ENCODE measurements at places on chromosomes 4 and X.

DNA sequence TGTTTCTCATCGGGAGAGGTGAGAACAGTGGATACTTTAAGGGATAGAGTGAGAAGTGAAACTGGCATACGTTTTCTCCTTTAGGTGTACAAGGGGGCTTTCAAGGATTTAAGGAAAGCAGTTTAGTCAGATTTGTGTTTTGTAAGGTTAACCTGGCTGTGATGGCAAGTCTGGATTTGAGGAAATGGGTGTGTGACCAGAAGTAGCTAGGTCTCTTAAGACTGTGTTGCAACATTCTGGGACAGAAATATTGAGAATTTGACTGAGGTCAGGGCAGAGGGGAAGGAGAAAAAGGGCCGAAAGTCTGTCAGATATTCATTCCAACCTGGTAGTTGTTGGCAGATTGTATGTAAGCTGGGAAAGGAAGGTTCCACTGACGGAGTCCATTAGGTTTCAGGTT lies 10.4 kb upstream of the GABRE start:
- no peak for DNase-seq

GRCh38 chr4:26080870-26081628 lies 167.0 kb downstream of the SMIM20 start:
- DNase-seq: no peak

GRCh38 chrX:79162076-79162475 lies 17.6 kb downstream of the GPR174 start:
- no peak for DNase-seq

GRCh38 chr4:1176398-1177273 lies 4.3 kb upstream of the SPON2 start:
- DNase-seq: no peak

DNA sequence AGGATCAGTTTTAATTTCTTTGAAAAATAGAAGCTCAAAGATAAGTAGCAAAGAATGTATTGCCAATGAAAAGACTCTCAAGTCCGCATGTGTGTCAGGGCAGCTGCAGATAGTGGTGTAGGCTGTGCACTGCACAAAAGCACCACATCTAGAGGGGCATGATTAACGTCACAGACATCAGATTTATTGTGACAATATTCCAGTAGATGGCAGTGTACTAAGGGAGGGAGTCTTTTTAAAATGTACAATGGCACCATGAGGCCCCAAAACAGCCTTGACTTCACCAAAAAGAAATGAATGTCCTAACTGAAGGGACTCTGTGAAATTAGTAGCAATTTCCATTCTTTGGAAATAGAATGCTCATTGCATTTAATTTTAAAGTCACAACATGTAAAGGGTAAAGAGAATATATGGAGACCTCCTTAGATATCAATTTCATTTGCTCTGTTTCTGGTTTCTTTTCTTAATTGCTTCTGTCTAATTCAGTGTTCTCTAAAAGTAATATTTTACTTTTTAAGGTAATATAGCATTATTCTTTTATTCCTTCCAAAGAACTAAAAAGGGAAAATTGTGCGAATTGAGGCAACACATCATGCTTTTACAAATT lies 98.4 kb downstream of the ZNF827 start:
- DNase-seq: peak; percentile 15

DNA sequence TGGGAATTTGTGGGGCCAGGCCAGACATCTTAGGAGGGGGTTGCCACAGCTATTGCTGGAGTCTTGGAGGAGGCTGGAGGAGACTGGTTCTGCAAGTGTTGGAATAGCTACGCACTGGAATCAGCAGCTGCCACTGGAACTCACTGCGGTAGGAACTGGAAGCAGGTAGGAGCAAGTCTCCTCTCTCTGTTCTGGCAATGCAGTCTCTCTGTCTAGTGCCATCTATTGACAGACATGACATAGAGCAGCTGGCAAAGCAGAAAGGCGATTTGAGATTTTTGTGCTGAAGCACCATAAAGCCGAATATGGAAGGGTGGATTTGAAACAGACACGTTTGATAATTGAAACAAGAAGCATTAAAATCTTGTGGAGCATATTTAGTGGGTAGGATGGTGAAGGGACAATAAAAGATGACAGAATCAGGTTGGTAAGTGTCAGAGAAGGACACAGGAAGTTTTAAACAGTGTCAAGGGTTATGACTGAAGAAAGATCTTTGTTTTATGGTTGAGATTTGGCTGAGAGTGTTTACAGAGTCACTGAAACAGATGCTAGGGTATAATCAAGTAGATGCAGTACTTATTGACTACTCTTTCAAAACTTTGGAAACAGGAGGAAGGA lies 23.5 kb upstream of the SYNPO2 start:
- DNase-seq: peak; percentile 61

DNA sequence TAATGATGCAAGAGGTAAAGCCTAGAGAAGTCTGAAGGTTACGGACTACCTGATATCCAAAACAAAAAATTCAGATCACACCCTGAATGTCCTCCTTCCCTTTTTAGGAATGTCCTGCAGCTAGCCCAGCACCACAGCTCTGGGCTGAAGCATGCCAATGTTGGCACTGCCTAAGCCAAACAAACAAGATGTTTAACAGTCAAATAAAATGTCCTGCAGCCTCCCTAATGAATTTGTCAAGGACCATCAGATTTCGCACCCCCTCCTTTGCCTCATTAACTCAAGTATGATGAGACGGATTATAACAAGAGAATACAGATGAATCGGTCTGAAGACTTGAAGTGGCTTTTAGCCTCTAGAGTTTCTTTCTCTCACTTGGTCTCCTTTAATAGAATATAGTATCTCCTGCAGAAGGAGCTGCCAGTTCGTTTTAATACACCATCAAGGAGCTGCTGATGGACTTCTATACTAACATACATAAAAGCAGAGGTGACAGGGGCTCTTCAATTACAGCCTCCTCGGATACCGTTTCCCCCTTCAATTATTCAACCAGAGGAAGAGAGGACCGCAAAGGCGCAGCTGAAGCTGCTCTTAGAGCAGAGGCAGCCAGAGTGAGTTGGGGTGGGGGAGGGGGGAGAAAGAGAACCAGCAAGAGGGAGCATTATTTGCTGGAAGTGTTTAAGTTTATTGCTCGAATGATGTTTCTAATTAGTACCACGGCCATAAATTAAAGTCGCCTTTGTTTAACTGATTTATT lies 3.0 kb upstream of the MAB21L2 start:
- DNase-seq: no peak

DNA sequence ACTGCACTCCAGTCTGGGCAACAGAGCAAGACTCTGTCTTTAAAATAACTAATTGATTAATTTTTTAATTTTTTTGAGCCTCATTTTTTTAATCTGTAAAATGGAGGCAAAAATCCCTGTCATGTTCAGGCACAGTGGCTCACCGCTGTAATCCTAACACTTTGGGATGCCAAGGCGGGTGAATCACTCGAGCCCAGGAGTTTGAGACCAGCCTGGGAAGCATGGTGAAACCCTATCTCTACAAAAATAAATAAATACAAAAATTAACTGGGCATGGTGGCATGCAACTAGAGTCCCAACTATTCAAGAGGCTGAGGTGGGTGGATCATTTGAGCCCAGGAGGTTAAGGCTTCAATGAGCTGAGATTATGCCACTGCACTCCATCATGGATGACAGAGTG lies 15.4 kb downstream of the AMTN start:
- DNase-seq: no peak

DNA sequence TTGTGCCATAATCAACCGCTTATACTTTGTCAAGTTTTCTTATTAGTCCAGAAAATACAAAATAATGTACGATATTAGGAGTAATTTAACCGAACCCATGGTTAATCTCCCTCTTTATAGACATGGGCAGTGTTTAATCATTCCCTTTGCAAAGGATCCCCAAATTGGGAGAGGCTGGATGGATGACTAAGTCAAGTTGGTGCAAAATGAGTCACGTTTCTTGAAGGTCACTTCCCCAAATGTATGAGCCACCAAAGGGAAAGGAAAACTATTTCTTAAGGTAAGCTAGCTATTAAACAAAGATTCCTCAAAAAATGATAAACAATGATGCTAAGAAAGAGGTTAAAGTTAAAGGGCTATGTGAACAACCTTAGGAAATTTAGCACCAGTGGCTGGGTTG lies 17.5 kb downstream of the MAML3 start:
- no peak for DNase-seq

GRCh38 chr4:109703664-109704361 lies 568 bp upstream of the CASP6 start:
- no peak for DNase-seq

GRCh38 chr4:2257361-2258081 lies 4.4 kb downstream of the MXD4 start:
- DNase-seq: no peak

GRCh38 chr4:32417113-32417704 lies 1697.0 kb downstream of the PCDH7 start:
- no peak for DNase-seq

GRCh38 chr4:56619160-56619559 lies 61.9 kb downstream of the HOPX start:
- DNase-seq: no peak

GRCh38 chr4:82613121-82613520 lies 51.3 kb upstream of the TMEM150C start:
- no peak for DNase-seq

DNA sequence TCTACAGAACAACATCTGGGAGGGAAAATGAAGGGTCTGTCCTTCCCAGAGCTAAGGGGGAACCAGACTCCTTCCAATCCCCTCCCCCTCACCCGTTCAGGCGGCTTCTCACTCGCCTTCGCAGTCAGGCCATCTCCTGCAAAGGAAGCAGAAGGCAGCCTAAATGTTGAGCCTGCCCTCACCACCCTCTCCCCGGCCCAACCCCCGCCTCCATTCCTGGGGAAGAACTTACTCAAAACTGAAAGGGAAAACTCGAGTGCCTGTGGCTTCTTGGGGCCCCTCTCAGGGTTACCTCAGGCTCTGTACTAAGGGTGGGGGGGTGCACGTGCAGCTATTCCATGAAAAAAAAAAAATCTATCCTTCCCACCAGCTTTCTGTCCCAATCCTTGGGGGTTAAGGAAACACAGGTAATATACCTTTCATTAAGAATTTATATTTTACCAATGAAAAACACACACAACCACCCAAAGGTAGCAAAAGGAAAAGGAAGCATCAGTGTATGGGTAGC lies 2.4 kb downstream of the ZMYM3 start:
- no peak for DNase-seq

DNA sequence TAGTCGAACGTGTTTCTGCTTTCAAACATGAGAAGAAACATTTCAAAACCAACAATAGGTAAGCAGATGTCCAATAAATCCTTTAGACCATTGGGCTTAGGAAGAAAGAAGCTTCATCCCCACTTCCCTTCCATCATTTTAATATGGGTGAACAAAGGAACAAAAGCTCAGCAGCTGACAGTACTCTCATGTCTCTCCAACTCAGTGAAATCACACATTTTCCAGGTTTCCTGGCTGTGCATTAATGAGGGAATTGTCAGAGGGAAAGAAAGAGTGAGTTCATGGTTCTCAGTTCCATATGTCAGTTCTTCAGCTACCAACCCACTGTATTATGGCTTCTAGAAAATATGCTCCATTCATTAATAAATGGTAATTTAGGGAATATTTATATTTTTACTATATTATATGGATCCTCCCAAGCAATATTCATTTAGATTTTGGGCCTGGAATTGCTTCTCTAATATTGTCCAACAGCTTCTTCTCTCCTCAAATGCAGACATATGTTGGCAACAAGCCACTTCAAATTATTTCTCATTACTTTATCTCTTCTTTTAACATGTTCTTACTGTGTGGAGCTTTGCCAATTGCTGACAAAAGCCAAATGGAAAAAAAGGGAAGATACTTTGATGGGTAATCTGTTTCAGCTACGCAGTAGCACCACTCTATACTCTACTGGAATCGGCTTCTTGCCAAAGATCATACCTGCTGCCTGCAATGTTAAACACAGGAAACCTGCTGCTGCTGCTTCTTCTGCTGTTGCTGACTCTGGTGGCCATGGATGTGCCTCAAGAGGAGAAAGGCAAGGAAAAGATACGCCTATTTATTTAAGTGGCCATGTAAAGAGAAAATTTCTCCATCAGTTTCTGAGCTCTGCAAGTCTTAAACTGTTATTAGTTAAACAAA lies 1757.6 kb downstream of the ARAP2 start:
- peak; percentile 76 for DNase-seq

GRCh38 chr4:13164783-13165331 lies 319.3 kb downstream of the RAB28 start:
- DNase-seq: no peak

DNA sequence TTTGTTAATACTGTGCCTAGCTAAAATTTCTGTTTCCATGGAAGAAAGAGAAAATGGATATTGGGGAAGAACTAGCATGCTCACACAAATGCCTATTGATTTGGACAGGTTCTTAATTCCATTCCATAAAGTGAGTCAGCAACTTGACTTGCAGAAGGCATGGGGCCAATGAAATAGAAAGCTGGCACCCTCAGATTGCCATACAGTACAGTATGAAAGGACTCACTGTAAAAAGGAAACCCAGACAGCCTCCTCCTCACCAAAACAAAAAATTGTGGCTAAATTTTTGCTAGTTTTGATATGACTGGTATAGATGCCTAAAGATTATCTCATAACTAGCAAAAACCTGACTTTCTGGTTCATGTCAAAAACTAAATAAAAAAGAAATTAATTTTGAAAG lies 11.2 kb upstream of the TAB3 start:
- DNase-seq: no peak

DNA sequence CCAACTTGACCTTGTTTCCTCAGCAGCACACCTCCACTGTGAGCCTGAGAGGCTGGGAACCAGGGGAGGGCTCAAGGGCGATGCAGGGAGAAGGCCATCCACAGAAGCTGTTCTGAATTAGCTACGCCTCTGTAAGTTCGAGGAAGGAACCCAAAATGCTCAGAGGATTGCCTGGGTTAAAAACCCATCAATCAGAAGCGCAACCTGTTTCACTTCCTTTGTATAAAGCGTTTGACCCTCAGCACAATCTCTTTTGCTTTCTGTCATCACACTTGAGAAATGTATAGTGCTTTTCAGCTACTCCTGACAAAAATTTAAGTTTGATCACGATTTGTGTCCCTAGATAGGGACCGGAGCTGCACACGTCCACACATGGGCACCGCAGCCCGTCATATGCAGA lies 48.0 kb upstream of the MAP3K15 start:
- DNase-seq: no peak

- no peak for DNase-seq
These were observed 101.3 kb downstream of the SLC2A9 start for GRCh38 chr4:9920029-9920428.

DNA sequence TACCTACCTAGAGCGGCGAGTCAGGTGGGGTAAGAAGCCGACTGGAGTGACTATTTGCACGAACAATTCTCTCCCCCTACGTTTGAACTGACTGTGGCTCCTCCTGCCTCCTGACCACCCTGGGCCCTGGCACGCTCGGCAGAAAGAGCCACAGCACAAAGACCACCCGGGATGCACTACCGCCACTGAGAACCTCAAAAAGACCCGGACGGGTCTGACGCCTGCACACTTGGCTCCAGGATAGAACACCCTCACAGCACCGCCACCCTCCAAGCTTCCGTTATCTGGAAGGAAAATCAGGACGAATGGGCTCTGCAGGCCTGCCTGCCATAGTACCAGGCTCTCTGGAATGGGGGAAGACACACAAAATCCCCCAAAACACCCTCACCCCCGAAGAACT lies 2.2 kb downstream of the LRPAP1 start:
- DNase-seq: no peak

GRCh38 chrX:150544222-150544787 lies 24.1 kb upstream of the MTM1 start:
- DNase-seq: no peak

GRCh38 chr4:6123541-6123940 lies 76.8 kb downstream of the JAKMIP1 start:
- no peak for DNase-seq

All from COR-L47 (cell line).